CD4-positive, alpha-beta T cell treated with Interleukin-4 for 1 hour (primary cell): ENCODE measurements at places on chromosomes 1 and 21.

- no peak for DNase-seq
These were observed 143.3 kb downstream of the DYRK1A start for GRCh38 chr21:37509802-37510393.

- no peak for DNase-seq
These were observed 10.4 kb upstream of the BOLA1 start for GRCh38 chr1:149888999-149889289.

DNA sequence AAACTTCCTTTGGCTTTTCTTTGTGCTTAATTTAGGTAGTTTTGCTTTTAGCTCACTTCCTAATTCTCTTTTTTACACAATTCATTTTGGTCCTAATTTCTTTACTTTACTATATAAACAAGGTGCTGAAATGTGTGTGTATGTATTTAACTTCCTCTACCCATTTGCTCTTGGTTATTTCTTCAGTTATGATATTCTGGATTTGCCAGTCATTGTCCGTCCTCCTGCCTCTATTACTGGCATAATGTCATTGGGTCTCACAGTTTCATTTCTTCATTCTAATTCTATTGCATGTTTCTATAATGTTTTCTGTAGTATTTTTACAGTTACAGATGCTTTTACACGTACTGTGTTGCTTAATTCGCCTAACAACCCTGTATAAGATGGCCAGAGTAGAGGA lies 96.2 kb downstream of the ZMYM4 start:
- DNase-seq = no peak

DNA sequence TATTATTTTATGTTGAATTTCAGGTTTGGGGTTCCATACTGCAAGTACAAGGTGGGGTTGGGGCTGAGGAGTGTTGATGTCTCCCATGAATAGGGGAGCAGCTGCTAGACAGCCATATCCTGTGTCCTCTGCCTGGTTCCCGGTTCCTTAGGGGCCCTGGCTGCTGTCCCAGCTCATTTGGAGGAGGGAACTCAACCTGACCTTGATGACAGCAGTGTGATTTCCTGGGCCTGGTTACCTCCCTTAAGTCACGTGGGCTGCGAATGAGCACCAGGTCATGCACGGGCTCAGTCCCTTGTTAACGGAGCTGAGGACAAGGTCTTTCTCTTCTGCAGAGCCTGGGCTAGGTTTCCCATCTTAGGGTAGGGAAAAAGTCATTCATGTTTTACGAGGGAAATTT lies 85.1 kb downstream of the MTR start:
- no peak for DNase-seq

DNA sequence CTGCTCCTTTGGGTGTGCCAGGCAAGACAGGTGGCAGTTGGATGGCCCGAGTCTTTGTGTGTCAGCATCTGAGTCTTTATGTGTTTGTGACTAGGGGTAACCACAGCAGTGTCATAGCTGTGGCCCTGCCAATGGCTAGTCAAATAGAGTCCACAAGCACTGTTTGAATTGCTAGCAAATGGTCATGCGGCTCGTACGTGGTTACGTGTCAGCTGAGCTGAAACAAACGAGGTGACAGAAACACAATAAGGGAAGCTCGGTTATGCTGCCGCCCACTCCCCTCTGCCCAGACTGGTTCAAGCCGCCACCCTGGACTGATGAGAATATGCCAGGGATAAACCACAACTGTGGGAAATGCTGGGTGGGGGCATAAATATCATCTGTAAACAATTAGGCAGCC lies 174.3 kb upstream of the LMO4 start:
- no peak for DNase-seq

DNA sequence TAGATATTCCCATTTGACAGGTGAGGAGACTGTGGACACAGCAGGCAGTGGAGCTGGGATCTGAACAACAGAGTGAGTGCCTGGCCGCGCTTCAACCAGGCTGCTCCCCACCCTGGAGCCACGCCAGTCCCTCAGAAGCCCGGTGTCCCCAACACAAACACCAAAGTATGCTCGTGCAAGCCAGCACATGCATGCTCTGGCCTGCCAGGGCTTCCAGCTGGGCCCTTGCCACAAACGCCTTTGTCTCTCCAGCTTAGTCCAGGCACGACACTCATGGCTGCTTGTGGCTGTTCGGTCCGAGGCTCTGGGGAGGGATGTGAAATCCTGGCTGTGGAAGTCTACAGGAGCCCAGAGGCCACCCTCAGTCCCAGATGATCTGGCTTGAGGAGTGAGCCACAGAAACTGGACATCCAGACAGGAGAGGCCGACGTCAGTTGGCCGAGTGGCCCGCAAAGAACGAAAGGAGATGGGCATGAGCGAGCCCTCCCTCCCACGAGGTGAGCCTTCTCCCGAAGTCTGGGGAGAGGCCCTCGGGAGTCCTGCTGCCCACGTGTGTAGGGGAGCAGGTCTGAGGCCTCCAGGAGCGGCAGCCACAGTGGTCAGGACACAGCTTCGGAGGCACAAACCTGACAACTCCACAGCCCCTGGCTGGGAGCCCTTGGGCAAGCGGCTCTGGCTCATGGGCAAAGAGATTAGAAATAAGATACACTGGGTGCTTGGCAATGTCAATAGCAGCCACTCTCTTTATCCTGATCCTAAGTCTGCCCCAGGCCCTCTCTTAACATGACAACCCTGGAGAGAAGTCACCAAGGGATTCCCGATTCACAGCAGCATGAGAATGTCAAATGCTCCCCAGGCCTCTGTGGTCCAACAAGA lies 117.1 kb upstream of the IFFO2 start:
- no peak for DNase-seq
